NB4 (cell line): ENCODE measurements at places on chromosomes 7 and 10.

- no peak for DNase-seq
Observed at GRCh38 chr10:121595351-121595805, 2.9 kb downstream of the FGFR2 start.

DNA sequence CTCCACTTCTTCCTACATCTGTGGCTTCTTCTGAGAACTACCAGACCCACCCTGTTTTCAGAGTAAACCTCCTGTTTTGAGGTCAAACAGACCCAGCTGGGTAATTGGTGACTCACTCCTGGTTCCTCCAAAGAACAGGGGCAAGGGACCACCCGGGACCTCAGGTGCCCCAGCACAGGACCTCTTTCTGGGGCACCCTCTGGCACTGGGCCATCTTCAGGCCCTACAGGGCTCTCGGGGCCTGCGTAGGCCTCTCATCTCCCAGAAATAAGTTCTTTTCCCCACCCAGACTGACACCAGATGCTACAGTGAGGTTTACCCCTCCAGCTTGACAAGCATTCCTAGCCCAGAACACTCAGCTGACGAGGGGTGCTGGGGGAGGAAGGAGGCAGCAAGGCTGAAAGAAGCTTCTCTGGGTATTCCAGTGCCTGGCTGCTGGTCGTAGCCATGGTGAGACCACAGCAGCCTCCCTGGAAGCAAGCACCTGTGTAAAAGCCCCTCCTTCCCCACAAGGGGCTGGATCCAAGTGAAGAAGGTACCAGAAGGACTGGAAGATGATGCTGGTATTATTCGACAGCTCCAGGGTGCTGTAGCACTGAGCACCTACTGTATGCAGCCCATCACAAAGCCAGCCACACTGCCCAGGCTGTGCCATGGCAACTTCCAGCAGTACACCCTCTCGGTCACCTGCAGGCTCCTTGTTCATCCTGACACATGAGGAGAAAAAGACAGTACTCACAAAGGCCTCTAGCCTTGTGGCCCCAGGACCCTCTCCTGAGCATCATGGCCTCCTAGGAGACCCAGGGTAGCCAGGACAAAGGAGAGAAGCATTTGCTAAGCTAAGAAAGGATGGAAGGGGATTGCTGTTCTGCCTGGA lies 47.4 kb downstream of the ALOX5 start:
- peak; percentile 71 for DNase-seq

GRCh38 chr7:80772347-80772993 lies 134.0 kb downstream of the CD36 start:
- no peak for DNase-seq

DNA sequence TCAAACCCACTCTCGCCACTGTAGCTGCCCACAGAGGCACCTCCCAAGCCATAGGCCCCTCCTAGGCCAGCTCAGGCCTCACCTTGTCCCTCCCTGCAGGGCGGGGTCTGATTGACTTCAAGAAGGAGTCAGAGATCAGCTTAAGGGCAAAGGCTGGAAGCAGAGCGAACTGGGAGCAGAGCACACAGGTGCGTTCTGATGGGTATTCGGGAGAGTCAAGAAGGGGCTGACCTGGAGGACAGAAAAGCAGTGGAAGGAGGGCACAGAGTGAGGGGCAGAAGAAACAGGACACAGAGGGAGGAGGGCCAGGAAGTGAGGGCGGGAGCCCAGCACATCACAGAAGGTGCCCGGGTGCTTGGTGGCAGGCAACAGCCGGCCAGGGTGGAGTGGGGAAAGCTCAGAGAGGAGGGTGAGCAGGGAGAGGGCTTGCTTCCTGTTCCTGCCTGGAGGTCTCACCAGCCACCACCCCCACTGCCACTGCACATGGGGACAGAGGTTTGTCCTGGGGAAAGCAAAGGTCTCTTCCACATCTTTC lies at the start of gene AOC1:
Gene AOC1, plus strand, starts transcription at position 147 of the 535 bp plus-strand sequence. CDS start 3,954 bp downstream, outside the sequence.
- DNase-seq: peak; percentile 90

- DNase-seq: no peak
Observed at GRCh38 chr10:78549140-78549935, 515.7 kb downstream of the RPS24 start.

GRCh38 chr7:127874951-127875608 lies 156.2 kb downstream of the LRRC4 start:
- DNase-seq: no peak

GRCh38 chr10:25078658-25079431 lies 62.4 kb downstream of the THNSL1 start:
- no peak for DNase-seq

DNA sequence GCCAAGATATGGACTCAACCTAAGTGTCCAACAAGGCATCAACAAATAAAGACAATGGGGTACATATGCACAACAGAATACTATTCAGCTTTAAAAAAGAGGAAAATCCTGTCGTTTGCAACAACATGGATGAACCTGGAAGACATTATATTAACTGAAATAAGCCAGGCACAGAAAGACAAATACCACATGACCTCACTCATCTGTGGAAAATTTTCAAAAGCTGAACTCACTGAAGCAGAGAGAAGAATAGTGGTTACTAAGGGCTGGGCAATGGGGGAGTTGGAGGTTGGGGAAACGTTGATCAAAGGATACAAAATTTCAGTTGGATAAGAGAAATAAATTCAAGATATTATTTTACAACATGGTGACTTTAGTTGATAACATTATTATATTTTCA lies 221.4 kb upstream of the PITRM1 start:
- no peak for DNase-seq

GRCh38 chr7:148882192-148882591 lies 1.9 kb downstream of the EZH2 start:
- DNase-seq: no peak

DNA sequence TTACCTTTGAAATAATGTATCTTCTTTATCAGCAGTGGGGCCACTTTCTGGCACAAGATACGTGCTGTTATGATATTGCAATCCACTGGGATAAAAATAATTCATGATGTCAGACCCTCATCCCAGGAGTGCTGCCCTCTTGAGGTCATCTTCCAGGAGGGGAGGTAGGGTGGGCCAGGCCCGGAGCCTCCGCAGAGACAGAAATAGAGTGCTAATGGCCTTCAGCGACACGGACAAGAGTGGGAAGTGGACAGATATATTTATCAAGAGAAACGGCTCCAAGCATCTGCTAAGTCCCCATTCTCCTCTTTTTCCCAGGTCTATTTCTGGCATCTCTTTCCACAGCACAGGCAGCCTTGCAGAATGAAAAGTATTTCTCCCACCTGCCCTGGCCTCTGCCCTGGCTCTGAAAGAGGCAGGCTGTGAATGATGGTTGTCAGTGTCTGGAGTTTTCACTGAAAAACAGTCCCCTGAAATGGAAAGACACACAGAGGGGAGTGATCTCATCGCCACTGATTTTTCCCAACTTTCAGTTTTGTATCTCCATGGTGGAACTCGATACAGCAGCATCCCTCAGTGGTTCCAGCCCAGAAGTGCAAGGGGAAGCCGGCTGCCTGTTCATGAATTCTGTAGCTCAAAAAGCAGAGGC lies 251.7 kb upstream of the MYO3A start:
- DNase-seq: no peak

DNA sequence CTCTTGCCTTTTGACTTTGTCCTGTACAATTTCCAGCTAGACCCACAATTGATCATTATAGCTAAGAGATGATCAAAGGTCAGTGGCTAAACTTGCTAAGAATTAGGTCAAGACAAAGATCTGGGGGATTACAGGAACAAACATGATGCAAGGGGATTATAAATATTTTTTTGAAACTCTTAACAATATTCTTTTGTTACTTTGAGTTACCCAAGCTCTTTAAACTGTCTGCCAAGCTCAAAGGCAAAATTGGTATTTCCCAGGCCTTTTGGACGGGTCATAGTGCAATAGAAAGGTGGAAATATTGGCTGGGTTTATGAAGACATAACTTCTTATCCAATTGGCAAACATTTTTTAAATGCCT lies 23.4 kb downstream of the TBXAS1 start:
- DNase-seq: no peak

DNA sequence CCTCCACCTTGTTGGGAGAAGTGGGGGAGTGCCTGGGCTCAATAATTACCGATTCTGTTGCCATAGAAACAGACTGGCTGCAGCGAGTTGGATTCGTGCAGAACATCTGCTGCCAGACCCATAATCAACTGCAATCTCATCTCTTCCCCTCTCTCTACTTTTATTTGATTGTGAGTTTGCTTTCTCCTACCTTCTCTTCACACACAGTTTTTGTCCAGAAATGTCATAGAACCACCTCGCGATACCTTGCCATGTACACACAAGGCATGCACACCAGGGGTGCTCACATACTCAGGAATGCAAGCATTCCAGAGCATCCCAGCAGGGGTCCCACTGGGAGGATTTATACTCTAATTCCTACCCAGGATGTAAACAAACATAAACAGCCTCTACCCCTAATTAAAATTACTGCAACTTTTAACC lies 262.2 kb upstream of the AOAH start:
- DNase-seq: no peak

DNA sequence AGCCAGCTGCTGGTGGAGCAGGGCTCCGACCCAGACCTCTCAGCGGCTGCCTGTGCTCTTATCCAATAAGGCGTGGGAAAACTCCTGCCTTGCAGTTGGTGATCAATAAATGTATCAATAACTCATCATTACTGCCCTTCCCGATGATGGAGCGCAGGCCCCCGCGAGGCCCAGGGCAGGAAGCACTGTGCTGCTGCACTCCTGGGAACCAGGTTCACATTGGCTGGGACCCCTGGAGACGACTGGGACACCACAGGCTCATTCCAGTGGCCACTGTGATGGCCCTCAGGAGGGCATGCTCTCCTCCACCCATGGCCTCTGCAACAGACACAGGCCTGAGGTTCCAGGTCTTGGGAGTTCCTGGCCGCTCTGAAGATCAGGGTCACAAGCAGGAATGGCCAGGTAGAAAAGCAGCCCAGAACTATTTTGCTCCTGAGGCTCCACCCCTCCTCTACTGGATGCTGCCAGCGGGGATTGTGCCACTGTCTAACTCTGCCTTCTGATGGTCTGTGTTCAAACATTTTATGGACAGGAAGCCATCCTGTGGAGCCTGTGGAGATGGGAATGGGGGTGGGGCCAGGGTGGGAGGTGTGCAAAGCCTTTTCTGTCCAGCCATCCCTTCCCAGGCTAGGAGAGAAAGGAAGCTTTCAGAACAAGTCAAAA lies 287.4 kb upstream of the ZMIZ1 start:
- no peak for DNase-seq

DNA sequence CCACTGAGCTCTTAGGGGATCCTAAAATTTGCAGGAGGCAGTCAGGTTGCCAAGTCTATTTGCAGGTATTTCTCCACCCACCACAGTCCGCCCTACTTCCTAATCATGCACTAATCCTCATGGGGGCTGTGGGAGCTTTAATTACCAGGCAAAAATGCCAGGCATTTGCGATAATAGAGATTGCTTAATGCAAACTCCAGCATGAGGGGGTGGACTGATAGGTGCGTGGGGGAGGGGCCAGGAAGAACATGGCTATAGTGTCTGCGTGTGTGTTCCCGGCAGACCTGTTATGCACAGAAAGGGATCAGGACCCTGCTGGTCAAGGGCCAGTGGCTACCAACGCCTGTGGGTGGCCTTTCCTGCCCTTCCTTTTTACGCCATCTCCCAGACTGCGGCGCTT lies 15.6 kb upstream of the AQP1 start:
- no peak for DNase-seq

DNA sequence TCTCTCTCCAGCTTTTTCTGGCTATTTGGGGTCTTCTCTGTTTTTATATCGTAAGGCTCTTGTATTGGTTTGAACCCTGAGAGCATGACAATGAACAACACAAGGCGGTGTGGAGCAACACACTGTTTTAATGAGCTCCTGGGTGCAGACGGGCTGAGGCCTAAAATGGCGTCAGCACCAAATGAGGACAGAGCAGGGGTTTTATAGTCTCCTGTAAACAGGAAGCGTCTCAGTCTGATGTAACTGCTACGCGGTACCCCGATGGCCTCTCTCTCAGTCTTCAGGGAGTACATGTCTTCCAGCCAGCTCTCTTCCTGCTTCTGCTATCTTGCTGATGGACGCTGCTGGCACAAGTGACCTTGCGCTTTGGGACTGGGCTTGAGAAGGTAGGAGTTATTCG lies 95.9 kb upstream of the CCDC71L start:
- peak; percentile 53 for DNase-seq

GRCh38 chr10:59383436-59383835 lies 21.1 kb upstream of the FAM13C start:
- no peak for DNase-seq

GRCh38 chr7:116731023-116731395 lies 59.0 kb downstream of the MET start:
- DNase-seq: no peak

- DNase-seq: no peak
Observed at GRCh38 chr7:87475359-87476178, at the start of gene ABCB4. TSS of gene ABCB4 (minus strand) at chr7:87475680. CDS start at chr7:87475465, 215 bp downstream.

GRCh38 chr7:153151766-153152165 lies 392.2 kb downstream of the ACTR3B start:
- no peak for DNase-seq

DNA sequence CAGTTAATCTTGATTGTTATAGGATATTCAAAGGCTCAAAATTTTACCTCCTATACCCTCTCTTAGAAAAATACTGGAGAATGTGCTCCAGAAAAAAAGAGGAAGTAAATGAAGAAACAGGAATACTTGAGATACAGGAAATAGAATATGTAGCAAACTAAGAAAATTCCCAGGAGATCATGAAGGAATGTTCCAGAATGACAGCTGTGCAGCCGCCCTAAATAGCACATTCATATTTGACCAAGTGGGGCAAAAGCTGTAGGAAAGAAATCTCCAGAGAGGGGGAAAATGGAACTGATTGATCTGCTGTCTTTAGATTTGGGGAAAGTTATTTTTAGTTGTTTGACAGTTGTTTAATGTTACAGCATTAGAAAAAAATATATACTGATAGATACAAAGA lies 46.2 kb upstream of the ZEB1 start:
- no peak for DNase-seq

DNA sequence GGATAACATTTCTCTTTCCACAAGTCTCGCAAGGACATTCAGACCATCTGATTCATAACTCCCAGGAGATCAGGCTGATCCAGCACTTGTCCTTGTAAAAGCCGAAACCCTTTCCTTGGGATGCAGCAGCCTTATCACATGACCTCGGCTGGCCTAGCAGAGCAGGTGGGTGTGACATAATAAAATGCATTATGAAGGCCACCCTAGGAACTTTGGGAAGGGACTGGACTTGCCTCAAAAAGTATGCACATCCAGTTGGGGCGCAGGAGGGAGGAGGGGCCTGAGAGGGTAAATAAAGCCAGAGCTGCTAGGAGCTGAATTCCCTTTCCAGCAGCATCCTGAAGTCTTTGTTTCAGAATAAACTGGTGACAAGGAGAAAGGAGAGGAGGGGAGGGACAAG lies 260.8 kb downstream of the SNX13 start:
- no peak for DNase-seq

DNA sequence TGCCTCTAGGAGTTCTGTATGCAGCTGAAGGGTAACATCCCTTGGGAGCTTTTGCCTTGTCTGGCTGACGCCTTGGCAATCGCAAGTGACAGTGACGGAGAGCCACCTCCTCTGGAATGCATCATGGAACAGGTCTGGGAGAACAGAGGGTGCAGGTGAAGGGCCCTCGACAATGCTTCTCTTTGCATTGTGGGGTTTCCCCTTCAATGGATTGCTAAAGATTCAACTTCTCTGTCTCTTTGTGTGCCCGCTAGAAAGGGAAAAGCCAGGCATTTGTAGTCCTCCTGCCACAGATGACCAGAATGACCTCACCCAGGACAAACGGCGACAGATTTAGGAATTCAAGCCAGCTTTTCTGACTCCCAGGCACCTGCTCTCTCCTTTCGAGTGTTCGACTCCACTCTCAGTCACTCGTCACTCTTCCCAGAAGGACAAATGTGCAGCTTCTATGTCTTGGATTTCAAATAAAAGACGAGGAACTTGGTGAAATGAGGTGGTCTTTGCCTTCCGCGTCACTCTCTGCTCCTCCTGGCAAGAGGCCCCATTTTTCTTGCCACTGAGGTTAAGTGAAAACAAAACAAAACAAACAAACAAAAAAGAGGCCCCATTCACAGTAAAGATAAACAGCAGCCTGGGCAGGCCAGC lies 26.1 kb downstream of the IL2RA start:
- no peak for DNase-seq
